ENCODE measurements at places on chromosomes 5 and 9.

DNA sequence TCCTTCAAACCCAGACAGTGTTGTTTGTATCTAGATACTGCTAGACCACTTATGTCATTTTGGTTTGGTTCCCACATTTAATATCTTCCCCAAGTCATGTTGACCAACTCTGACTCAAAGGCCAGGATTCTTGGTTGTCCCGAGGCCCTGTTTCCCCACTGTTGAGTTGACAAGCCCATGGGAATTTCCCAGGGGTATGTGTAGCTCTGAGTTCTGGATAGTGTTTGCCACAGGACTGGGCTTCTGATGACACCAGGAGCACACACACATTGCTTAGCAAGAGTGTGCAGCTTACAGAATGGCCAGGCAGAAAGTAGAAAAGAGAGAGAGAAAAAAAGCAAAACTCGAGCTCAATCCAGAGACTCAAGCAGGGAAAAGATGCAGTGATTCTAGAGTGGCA is 214.4 kb downstream of the NXNL2 start:
- DNase-seq: no peak

- no peak for DNase-seq
Observed at GRCh38 chr5:61493973-61494372, 161.9 kb downstream of the ZSWIM6 start.

DNA sequence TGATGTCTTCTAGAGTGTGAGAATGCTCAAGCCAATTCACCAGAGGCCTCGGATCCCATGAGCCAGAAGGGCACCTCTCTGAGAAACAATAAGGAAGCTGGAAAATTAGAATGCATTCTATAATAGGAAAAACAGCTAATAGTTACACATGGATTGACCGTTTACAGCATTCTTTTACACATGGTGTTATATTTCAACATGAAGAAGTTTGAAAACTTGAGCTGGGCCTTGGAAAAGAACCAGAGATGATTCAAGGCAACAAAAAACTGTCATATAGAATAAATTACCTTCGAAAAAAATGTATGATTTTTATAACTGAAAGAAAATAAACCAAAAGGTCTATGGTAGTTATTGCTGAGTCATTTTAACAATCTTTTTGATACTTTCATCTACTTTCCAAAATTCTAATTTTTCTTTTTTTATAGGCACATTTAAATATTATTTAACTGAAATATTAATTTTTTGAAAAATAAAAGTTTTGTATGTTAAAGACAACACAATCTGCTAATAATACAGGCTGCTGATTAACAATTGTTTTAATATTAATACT is 6.2 kb downstream of the SH3TC2 start:
- no peak for DNase-seq

DNA sequence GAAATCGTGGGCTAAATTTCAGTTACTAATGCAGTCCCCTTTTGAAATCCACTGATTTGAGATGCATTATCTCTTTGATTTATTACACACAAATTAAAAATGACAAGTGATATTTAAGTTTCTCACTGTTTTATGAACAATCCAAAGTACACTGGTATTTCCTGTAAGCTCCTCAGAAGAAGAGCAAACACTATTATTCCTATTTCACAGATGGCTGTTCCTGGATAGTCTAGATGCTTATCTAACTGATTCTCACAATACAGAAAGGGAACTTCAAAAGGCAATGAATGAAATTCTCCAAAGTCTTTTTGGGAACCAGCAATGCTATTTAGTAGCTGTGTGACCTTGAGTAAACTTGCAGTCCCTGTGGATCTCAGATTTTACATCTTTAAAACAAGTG is 404.7 kb upstream of the DAB2 start:
- DNase-seq: no peak

DNA sequence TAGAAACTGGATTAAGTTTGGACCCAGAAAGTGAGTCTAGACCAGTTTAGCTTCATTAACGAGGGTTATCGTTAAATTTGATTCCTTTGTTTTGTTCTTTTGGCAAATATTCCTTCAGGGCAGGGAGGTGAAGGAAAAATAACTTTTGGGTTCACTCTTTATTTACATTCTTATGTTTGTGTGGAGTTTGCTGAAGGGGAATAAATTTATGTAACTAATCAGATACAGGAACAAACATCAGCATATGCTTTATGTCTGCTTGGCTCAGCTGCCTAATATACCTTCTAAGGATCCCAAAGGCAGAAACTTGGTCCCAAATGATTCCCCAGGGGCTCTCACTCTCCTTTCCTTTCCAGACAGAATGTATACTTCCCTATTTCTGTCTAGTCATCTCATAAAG is 132.4 kb downstream of the MCTP1 start:
- DNase-seq: peak; percentile 5

GRCh38 chr5:166551384-166551783 is 1740.1 kb upstream of the WWC1 start:
- DNase-seq: no peak

GRCh38 chr9:111150181-111150580 is 111.9 kb upstream of the LPAR1 start:
- DNase-seq: no peak

DNA sequence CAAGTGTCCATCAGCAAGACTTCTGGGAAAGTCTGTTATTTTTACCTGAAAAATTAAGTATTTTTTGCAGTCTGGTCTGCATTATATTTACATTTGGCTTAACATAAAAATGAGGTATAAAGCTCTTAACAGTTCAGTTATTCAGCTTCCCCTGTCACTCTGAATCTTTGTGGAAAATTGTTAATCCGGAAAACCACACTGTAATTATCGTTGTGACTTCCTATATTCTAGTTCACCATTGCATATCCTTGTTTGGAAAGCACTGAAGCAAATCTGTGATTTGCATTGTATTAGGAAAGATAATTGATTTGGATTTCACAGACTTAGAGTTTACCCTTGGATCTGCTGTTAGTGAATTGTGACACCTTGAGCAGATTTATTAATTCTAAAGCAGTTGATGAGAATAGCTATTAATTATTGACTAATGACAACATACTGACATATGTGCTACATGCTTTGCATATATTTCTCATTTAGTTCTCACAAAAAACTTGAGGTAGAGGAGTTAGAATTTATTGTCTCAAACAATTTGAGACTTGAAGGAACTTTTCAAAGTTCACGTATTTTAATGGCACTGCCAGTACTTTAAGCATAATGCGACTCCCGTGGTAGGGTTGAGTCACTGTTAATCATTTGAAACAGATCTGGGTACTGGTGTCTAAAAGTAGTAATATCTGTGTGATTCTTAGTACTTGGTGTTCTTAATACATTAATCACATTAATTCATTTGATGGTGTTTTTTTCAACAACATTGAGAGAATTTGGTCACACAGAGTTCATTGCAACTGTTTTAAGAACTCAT is 71.8 kb upstream of the LRRC70 start:
- DNase-seq: no peak

- no peak for DNase-seq
Observed at GRCh38 chr9:16103620-16104397, 551.0 kb downstream of the CCDC171 start.

Data from muscle of back (tissue), 13 donors.